Activated CD4-positive, alpha-beta memory T cell treated with anti-CD3 and anti-CD28 coated beads for 36 hours (primary cell): ENCODE measurements at places on chromosomes 4 and X. TPM values are rescaled to one million over a fixed set of nuclear protein-coding genes. Genes with fewer than 3 reads are reported as not detected.

- no peak for DNase-seq
Observed at GRCh38 chr4:187663076-187663475, 332.5 kb upstream of the ZFP42 start.

DNA sequence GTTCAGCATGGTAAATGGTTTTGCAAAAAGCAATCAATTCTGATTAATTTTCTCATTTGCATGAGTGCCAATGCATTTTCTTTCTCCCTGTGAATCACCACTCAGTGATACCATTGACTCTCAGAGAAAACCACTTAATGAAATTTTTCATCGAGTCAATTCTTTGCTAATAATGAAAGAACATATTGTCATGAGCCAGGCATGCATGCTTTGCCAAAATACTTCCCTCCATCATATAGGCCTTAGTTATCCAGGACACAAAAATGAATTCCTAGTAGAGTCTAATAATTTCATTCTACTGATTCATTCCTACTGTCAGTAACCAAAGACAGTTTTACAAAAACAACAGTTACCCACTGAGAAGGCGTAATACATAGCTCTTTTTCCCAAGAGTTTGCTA is 680.0 kb downstream of the TRIML1 start:
- DNase-seq = no peak

DNA sequence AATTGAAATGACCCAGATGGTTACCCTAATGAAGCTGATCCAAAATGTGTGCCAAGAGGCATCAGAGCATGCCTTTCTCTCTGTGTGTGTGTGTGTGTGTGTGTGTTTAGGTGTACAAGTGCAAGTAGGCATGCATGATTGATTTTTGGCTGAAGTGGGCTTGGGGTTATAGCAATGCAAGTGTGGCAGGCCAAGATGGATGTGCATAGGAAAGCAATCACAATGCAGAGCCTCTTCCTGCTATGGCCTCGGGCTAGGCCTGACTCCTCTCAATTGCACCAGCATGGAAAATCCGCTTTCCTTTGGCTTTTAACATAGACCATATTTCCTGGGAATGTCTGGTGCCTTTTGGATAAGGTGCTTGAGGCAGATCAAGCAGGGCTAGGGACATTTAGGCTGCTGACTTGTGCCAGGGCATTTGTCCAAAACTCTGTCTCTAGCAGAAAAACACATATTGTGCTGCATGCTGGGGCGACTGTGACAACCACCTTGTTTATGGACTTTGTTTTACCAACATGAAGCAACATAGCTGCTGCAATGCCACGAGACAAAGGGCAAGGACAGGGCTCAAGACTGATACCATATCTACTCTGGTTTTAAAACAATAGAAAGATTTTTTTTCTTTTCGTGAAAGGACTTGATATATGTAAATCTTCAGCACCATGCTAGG is 395.7 kb downstream of the RAPGEF2 start:
- no peak for DNase-seq

DNA sequence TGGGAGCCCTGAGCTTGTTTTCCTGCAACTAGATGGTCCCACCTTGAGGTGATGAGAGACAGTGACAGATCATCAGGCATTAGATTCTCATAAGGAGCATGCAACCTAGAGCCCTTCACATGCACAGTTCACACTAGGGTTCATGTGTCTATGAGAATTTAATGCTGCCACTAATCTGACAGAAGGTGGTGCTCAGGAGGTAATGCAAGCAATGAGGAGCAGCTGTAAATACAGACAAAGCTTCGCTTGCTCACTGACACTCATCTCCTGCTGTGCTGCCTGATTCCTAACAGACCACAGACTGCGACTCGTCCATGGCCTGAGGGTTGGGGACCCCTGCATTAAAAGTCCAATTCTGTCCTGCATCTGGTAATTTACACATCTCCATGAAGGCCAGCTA is 141.6 kb downstream of the KCNIP4 start:
- DNase-seq = no peak

- no peak for DNase-seq
Observed at GRCh38 chr4:155599596-155599995, 67.1 kb upstream of the GUCY1A1 start.

DNA sequence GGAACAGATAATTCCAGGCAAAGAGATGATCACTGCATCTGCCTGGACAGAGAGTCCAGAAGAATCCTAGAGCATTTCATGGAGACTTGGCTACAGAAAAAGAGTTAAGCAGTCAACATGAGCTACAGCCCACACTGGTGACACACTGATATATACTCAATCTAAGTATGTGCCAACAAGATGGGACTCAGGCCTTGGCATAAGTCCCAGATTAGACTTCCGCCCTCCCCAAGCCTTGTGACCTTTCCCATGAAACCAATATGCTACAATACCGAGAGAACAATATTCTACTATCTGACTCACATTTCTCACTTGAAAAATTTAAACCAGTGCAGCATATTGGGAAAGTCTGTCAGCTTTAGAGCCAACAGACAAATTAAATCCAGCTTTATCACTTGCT is 65.7 kb upstream of the SLITRK2 start:
- no peak for DNase-seq

DNA sequence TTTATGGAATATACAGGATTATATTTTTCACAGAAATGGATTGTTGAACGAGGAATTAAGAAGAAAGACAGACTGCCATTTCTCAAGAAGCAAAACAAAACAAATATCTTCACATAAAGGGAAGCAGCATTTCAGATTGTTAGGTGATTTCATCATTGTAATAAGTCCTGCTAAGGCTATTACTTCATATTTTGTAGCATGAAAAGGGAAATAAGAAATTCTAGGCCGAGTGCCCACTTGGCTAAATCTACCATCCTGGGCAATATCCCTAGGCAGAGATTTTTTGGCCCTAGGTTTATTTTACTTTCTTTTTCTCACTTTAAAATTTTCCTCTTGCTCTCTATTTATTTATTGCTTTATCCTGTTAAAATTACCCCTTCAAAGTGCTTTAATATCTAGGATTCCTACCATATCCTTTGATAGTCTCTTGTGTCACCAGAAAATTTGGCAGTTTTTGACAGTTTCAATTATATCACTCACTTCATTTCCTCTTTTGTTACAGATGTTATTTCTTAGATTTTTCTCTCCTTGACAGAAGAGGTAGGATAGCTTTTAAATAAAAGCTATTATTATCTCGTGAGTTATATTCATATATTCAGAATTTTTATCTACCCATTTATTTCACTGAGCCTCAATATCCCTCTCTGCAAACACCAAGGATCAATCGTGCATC is 142.3 kb downstream of the PDGFC start:
- DNase-seq = no peak

DNA sequence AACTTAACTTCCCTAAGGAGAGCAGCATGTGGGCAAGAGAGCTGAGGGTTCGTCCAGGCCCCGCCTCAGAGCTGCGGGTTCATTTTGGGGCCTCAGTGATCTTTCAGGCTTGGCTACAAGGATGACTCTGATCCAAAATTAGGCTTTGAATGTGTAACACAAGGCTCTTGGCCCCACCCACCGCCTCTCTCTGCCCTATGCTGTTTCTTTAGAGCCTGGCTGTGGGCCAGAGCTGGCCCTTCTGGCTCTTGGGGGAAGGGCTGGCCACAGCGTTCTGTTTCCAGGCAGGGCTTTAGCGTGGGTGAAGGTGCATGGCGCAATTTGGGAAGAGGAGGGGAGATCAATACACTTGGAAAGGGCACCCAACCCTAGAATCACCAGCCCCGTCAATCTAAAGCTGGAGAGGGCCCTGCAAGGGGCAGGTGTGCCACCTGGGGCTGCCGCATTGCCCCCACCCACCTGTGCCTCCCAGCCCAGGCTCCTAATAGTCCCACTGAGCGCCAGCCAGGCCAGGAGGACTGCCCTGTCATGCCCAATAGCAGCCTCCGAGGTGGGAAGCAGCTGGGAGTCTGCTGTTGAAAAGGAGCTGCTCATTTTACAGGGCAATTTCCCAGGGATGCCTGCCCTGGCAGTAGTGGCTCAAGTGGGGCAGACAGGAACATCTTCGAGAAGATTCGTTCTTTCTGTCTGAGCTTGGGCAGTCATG is 84.5 kb upstream of the MAML3 start:
- no peak for DNase-seq

DNA sequence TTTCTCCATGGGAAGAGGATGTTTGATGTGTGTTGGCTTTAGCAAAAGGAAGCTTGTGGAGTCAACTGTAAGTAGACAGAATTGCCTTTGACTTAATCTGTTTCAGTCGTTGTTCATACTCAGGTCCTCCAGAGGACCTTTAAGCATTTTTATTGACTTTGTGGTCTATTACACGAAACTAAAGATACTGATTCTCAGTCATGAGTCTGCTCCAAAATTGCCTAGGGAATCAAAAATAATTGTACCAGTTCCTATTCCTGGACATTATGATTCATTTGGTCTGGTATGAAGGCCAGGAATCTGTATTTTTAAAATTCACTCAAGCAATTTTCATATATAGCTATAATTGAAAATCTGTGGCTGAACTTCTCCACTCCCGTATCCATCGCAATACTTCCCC is 38.6 kb downstream of the AR start:
- no peak for DNase-seq

DNA sequence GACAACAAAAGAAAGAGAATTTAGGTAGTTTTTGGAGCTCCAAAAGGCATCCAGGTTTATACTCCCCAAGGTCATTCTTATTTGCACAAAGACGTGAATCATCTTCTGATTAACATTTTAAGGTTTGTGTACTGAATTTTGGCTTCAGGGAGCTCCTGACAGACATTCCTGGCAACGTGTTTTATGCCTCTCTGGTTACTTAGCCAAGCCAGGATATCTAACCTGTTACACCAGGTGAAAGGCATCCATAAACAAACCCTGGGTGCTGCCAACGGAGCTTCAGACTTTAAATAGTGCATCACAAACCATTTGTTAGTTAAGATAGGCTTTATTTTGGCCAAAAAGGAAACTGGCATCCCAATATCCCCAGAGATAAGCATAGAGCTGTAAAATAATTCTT is 997.3 kb downstream of the ARAP2 start:
- no peak for DNase-seq

DNA sequence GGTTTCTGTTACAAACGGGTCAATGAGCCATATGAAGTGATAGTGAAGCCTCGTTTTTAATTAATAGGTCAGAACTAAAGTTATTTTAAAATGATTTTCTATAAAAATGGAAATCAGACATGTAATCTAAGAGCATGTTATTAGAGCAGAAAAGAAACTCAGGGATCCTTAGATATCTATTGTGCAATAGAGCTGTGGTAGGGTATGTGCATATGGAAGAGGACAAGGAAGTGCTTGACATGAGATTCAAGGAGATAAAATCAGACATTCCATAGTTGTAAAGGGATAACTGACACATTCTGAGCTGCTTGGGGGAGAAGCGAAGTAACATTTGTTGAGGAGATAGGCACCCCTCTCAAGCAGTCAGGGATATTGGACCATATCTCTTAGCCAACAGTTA is 143.0 kb downstream of the AFF2 start:
- no peak for DNase-seq

GRCh38 chrX:23773601-23774175 is 9.3 kb upstream of the SAT1 start:
- DNase-seq = peak; percentile 57

GRCh38 chrX:120304256-120304655 is 7.0 kb downstream of the TMEM255A start:
- no peak for DNase-seq

DNA sequence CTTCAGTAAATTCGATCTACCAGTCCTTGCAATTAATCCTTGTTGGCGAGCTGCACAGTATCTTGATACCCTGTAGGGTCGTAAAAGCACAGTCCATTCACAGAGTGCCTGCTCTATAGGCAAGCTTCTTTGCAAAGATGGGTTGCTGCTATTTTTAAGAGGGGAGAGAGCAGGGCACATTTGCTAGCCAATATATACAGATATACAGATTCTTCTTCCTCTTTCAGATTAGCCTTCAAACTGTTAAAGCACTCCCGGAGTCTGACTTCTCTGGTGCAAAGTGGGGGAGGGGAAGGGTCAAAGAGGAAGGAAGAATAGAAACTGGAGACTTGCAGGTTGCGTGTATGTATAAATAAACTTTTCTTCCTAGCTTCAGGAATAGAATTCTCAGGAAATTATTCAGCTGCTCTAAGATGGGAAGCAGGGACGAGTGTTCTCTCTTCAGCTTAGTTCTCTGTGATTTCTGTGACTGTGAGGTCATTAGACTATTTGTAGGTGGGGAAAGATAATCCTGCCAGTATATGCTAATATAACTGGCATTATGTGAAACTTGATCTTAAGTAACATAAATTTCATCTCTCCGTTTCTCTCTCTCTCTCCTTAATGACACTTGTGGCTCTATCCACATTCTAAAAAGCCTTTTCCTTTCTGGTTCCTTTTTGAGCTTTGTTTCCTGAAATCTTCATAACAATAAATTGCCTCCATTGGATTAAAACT is at the start of gene CYSLTR1:
TSS of gene CYSLTR1 (minus strand) at position 242 of the 717 bp plus-strand sequence. CDS start 53,865 bp downstream, outside the sequence.
- DNase-seq = no peak

GRCh38 chrX:1358793-1359476 is 22.4 kb downstream of the IL3RA start:
- DNase-seq = no peak

DNA sequence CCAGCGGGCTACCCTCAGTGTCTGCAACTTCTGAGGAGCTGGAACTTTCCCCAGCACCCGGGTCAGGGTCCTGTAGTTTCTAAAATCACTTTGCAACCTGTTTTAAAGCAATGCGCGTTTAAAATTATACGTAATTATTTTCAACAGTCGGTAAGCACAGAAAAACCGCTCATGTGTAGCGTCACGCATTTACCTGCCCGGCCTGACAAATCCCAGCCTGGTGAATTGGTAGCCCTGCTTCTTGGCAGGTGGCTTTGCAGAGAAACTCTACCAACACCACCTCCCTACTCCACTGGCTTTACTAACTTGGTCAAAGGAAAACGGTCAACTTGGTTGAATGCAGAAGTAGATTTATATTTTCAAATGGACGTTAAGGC is 640 bp downstream of the BANK1 start:
- DNase-seq = no peak

GRCh38 chrX:118730500-118731247 is 3.3 kb downstream of the IL13RA1 start:
- no peak for DNase-seq

DNA sequence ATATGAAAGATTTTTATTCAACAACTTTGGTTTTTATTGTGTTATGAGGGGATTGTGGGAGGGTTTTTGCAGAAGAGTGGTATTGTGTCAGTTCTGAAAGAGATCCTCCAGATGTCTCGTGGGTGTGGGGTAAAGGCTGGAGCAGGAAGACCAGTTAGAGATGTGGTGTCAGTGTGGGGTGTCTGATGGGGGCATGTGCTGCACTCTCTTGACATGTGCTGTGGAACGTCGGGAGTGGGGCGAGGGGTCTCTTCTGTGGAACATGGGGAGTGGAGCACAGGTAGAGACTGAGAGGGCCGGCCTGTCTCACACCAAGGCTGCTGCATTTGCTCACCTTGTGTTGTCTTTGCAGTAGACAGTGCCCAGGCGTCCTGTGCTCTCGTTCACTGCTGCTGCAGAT is 37.6 kb downstream of the FAM193A start:
- DNase-seq = no peak

- DNase-seq = no peak
Observed at GRCh38 chr4:181319629-181320028, 923.6 kb upstream of the TENM3 start.

Gene SHOX
- total RNA-seq = not detected

Gene SSR4
- total RNA-seq = 194 TPM

Gene VCX2
- total RNA-seq = not detected

Gene SOD3
- total RNA-seq = not detected

Gene RAB33A
- total RNA-seq = 29.6 TPM

Gene ERVMER34-1
- total RNA-seq = 0.17 TPM
